ENCODE measurements at places on chromosomes 4 and X.
A peak's percentile ranks its signal among the peaks of the same experiment; 100 is the strongest.

DNA sequence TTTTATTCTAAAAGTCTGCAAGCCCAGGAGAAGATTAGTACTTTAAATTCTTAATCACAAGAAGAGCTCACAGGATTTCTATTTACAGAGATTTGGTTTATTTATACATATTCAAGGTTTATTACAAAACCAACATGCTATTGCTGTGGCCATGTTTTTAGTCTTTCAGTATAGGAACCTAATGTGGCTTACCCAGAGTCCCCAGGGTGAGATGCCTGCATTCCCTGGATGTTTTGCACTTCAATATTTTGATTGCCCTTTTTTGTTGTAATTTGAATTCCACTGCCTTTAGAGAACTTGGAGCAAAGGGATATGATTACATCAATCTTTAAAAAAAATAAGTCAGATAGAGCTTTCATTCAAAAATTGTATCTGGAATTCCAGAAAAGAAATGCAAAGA is 146.0 kb upstream of the FRMPD4 start:
- no peak for DNase-seq

- DNase-seq = no peak
Measured at GRCh38 chrX:25356456-25356855, 340.7 kb upstream of the ARX start.

DNA sequence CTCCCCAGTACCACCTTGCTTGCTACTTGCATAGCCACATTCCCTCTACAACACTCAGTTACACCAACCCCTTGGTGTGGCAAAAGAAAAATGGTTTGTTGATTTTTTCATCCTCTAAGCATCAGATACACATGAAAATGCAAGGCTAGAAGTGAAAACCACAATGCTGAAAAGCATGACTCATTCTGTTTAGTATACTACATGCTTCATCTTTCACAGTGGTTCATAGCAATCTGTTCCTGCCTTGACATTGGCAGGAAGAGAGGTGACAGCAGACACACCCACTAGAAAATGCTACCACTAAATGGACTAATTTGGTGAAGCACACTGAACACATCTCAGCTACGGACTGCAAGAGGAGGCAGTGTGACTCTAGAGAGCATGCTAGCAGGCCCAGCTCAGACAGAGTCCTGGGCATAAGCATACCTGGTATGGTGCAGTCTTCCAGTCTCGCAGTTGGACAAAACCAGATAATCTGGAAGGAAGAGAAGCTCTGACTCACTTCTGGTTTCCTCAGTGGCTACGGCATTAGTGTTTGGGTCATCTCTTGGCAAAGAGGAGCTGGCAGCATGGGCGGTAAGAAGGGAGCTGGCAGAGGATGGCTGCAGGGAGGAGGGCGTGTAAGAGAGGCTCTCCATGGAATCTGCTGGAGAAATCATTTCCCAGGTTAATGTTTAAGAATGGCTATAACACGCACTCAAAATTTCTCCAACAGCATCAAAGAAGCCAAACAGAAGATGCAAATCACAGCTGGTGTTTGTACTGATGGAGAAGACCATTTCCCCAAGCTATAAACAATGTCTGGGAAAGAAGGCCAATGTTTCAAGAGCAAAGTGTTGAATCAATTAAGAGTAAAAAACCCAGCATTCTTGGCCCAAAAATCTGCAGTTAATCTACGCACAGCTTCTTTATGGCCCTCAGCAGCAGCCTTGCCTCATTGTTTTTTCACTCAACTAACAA is 37.8 kb downstream of the GAB3 start:
- DNase-seq = no peak

DNA sequence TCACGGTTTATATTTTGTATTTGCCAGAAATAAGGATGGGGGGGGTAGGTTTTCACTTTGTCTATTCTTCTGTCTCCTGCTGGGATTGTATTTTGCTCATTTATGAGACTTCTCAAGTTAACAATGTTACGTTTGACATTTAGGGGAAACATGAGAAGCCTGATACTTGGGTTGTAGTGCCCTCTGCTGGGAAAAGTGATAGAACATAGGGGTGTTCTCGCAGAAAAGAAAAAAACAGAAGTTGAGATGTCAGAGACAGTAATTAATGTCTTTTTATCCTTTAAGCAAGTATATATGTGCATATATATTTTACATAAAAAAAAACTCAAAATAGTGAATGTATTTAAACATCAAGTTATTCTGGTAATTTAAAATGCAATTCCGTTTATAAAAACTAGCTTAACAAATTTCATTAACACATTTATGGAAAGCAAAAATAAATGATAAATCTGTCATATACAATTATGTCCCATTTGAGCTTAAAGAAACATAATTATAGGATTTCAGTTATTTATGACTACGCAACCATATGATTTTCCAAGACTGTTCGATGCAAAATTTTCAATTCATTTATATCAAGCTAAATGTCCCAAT is 46.0 kb upstream of the TMPRSS11F start:
- peak; percentile 22 for DNase-seq

GRCh38 chr4:141425124-141425523 is 204.4 kb downstream of the ZNF330 start:
- DNase-seq = peak; percentile 88

GRCh38 chr4:114225436-114225835 is 246.0 kb upstream of the ARSJ start:
- DNase-seq = no peak

GRCh38 chrX:120749141-120749846 is 119.4 kb upstream of the C1GALT1C1 start:
- DNase-seq = no peak

DNA sequence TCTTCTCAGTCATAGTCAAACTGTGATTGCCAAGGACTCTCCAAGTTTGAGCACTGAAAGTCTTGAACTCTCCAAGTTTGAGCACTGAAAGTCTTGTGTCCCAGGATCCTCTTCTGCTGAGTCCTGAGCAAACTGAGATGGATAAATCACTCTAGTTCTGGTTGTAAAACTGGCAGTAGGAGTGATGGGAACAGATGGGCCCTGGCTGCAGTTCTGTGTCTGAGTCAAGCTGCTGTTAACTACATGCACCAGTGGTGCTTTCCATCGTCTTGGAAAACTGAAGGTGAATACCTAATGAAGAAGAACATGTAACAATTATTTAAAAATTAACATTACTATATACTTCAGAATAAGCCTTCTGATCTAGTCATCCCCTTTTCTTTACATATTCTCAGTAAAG is 27.6 kb upstream of the KCNIP4 start:
- no peak for DNase-seq

- DNase-seq = no peak
Measured at GRCh38 chr4:133186845-133187244, 37.8 kb downstream of the PCDH10 start.

- no peak for DNase-seq
Measured at GRCh38 chr4:181161669-181162068, 1081.5 kb upstream of the TENM3 start.

Data from skeletal muscle cell (primary cell).